ENCODE measurements at places on chromosomes 11 and 22. TPM values are rescaled to one million over a fixed set of nuclear protein-coding genes. Genes with fewer than 3 reads are reported as not detected.
A peak's percentile ranks its signal among the peaks of the same experiment; 100 is the strongest.

Gene CSF2RB
- 2.1 TPM for total RNA-seq

Gene DGCR6L
- 38.8 TPM for total RNA-seq

Gene BTG4
- total RNA-seq, result not detected

Gene WBP2NL
- total RNA-seq, result 2.1 TPM

Gene RIMBP3B
- not detected for total RNA-seq

- DNase-seq, result no peak
- peak overlapping the region; percentile 98 for H3K27ac ChIP-seq
- H3K4me1 ChIP-seq, result peaks cover 6% of the 10 kb centered on the region
- H3K36me3 ChIP-seq, result peaks cover 40% of the 10 kb centered on the region
- H3K4me3 ChIP-seq, result no peak overlapping the region
- H3K27me3 ChIP-seq, result no peaks in the 10 kb centered on the region
Observed at GRCh38 chr11:62599901-62600300, 1.8 kb downstream of the MTA2 start.

DNA sequence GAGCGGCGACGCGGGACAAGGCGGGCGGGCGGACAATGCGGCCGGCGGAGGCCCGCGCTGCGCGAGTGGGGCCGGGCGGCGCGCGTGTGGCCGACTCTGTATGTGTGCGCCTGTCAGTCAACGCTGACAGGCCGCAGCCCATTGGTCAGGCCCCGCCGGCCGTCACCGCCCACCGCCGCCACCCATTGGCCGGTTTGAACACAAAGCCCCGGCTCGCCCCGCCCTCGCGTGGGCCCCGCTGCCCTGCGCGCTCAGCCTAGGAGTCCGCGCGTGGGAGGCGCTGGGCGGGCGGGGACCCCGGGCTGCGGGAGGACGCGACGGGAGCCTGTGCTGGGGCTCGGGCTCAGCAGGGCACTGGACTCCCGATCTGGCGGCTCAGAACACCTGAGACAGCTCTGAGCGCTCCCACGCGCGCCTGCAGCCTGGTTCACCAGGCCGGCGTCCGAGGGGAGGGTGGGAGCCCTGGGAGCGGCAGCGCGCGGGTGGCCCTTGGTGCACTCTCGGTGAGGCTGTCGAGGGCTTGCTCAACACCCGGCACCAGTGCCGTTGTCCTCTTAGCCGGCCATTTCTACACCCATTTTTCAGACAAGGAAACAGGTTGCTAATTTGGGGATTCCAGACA is at the start of gene SUN2:
TSS of gene SUN2 (minus strand) at position 88 of the 622 bp plus-strand sequence. CDS start 3,370 bp downstream, outside the sequence.
- H3K27me3 ChIP-seq, result no peaks in the 10 kb centered on the region
- H3K4me3 ChIP-seq, result peak within 1 kb of the TSS; percentile 92
- peak within 1 kb of the TSS; percentile 99 for H3K27ac ChIP-seq
- H3K4me1 ChIP-seq, result peaks cover 46% of the 10 kb centered on the region

- no peak overlapping the region for H3K4me3 ChIP-seq
- H3K27ac ChIP-seq, result no peak overlapping the region
- H3K27me3 ChIP-seq, result no peaks in the 10 kb centered on the region
- no peaks in the 10 kb centered on the region for H3K4me1 ChIP-seq
- DNase-seq, result no peak
Observed at GRCh38 chr22:34344702-34345101, 424.4 kb upstream of the LARGE1 start.

GRCh38 chr11:17807034-17807433 is 72.5 kb downstream of the KCNC1 start:
- H3K4me3 ChIP-seq, result no peak overlapping the region
- no peaks in the 10 kb centered on the region for H3K36me3 ChIP-seq
- no peaks in the 10 kb centered on the region for H3K27me3 ChIP-seq
- no peaks in the 10 kb centered on the region for H3K4me1 ChIP-seq

DNA sequence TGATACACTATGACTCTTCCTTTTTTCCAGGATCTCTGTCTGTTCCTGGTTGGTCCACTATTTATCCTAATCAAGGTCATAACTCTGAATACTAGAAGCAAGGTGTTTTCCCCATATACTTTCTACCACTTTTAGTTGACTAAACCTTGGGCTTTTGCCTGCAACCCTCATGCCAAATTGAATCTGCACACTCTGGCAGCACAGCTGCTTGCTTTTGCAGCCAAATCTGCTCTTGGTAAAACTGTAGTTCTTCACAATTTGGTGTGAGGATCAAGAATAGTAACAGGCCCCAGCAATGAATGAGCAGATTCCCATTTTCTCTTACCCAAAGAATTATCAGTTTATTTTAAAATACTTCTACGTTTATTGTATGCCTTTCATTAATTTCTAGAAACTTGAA is 586.5 kb upstream of the CNTN5 start:
- DNase-seq, result no peak
- no peaks in the 10 kb centered on the region for H3K27me3 ChIP-seq
- H3K4me3 ChIP-seq, result no peak overlapping the region

DNA sequence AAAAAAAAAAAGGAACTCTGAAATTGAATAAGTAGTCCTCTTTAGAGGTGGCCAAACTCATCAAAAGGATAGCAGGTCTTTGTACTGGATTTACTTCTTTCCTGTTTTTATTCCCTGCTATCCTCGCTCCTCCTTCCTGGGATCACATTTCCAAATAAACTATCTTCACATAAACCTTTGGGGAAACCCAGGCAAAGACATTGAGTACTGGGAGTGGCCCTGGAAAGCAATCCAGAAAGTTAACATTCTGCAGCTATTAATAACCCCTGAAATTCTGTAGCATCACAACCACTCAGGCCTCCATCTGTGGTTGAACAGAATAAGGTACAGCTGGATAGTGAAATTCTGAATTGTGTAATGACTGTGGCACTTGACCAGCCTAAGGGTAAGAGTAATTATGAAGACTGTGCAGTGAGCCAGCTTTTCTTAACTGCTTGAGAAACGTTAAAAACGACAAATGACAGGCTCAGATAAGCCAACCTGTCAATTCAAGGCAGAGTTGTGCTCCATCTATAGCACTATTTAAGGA is 58.8 kb downstream of the ISX start:
- no peaks in the 10 kb centered on the region for H3K27me3 ChIP-seq
- no peak for DNase-seq
- H3K4me3 ChIP-seq, result no peak overlapping the region
- no peak overlapping the region for H3K27ac ChIP-seq
- no peaks in the 10 kb centered on the region for H3K4me1 ChIP-seq

GRCh38 chr11:106990331-106990730 is 27.9 kb downstream of the GUCY1A2 start:
- H3K4me1 ChIP-seq, result no peaks in the 10 kb centered on the region
- H3K27me3 ChIP-seq, result no peaks in the 10 kb centered on the region
- no peak for DNase-seq
- H3K4me3 ChIP-seq, result no peak overlapping the region
- H3K27ac ChIP-seq, result no peak overlapping the region
- H3K36me3 ChIP-seq, result no peaks in the 10 kb centered on the region

GRCh38 chr22:49228431-49229037 is 599.1 kb downstream of the BRD1 start:
- H3K36me3 ChIP-seq, result no peaks in the 10 kb centered on the region
- no peak overlapping the region for H3K27ac ChIP-seq
- no peak overlapping the region for H3K4me3 ChIP-seq
- DNase-seq, result peak; percentile 14
- no peaks in the 10 kb centered on the region for H3K4me1 ChIP-seq

GRCh38 chr11:102267609-102268008 is 49.7 kb upstream of the BIRC3 start:
- H3K36me3 ChIP-seq, result no peaks in the 10 kb centered on the region
- H3K27me3 ChIP-seq, result no peaks in the 10 kb centered on the region
- peak; percentile 54 for DNase-seq
- H3K4me1 ChIP-seq, result peaks cover 3% of the 10 kb centered on the region
- H3K4me3 ChIP-seq, result peak overlapping the region; percentile 24

DNA sequence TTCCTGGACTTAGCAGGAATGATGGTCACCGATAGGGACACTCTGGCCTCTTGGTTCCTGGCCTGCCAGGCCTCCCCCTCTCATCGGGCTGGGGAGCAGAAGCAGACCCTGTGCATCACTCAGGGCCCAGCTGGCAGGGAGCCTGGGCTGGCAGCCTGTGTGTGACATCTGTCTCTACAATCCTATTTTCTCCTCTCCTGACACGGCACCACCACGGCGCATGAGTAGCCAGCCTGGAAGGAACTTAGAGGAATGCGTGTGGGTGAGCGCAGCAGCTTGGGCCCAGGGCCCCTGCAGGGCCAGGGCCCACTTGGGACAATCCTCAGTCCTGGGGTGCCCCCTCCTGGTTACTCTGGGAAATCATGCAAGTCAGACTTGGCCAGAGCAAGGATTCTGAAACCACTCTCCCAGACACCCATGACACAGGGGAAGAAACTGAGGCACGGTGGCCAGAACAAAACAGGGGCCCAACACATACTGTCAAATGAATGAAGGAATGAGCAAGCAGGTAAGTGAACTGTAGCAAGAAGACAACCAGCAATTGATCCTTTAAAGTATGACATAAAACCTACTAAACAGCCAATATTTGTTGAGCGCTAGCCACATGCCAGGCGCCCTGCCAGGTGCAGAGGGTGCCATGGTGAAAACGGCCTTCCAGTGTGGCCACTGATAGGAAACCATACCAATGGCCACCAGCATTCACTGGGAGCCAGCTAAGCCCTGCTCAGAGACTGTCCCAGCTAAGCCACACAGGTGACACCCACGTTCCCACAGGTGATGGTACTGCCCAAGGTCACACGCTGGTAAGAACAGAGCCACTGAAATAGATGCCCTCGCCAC is 13.3 kb downstream of the RSPH14 start:
- no peaks in the 10 kb centered on the region for H3K27me3 ChIP-seq
- H3K4me3 ChIP-seq, result no peak overlapping the region
- no peak overlapping the region for H3K27ac ChIP-seq

DNA sequence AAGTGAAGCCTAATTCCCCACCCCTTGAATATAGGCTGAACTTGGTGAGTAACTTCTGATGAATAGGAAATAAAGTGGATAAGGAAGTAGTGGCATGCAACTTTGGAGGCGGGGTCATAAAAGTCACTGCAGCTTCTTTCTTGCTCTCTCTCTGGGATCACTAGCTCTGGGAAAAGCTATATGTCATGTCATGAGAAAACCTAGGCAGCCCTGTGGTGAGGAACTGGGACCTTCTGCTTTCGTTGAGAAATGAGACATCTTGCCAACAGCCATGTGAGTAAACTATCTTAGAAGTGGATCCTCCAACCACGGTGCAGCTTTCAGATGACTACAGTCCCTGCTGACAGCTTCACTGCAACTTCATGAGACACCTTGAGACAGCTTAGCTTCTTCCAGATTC is 15.7 kb downstream of the ZNF214 start:
- H3K36me3 ChIP-seq, result no peaks in the 10 kb centered on the region
- no peak overlapping the region for H3K4me3 ChIP-seq
- no peaks in the 10 kb centered on the region for H3K27me3 ChIP-seq
- H3K27ac ChIP-seq, result no peak overlapping the region
- no peak for DNase-seq
- H3K4me1 ChIP-seq, result no peaks in the 10 kb centered on the region

All from Peyer's patch (tissue), 4 donors.